ENCODE measurements at places on chromosomes 7 and 10. TPM values are rescaled to one million over a fixed set of nuclear protein-coding genes. Genes with fewer than 3 reads are reported as not detected.

Gene TMEM213
- total RNA-seq, result not detected

Gene SLC13A1
- not detected for total RNA-seq

Gene HABP2
- total RNA-seq, result 0.08 TPM

Gene HIP1
- 31.3 TPM for total RNA-seq

Gene MRPS17
- total RNA-seq, result 20.4 TPM

Gene ABCA13
- 1.0 TPM for total RNA-seq

Gene PRSS37
- total RNA-seq, result not detected

Gene DLX6
- total RNA-seq, result not detected

Gene GPR26
- not detected for total RNA-seq

Gene CRYGN
- not detected for total RNA-seq

Gene PYROXD2
- total RNA-seq, result 35.6 TPM

Gene MRLN
- not detected for total RNA-seq

Gene WNT16
- total RNA-seq, result 0.08 TPM

Gene TMEM140
- 2.9 TPM for total RNA-seq

Gene CUZD1
- total RNA-seq, result 0.72 TPM

Gene TRIM50
- not detected for total RNA-seq

Gene SFTPD
- total RNA-seq, result not detected

Gene GIMAP2
- 3.8 TPM for total RNA-seq

Gene KMT2E
- total RNA-seq, result 29.5 TPM

Gene OR2AE1
- not detected for total RNA-seq

Gene SPDYE6
- total RNA-seq, result not detected

Gene HGF
- not detected for total RNA-seq

Gene FAM25A
- not detected for total RNA-seq

Gene HSPA12A
- total RNA-seq, result 2.0 TPM

Gene TBATA
- not detected for total RNA-seq

Gene AS3MT
- total RNA-seq, result 0.26 TPM

Gene IPMK
- total RNA-seq, result 1.9 TPM

Gene PRTFDC1
- not detected for total RNA-seq

Gene CALHM2
- total RNA-seq, result 20.2 TPM

Gene RAMP3
- not detected for total RNA-seq

Gene TEX47
- not detected for total RNA-seq

Gene VGF
- total RNA-seq, result 338 TPM

Gene SEMA3E
- 0.61 TPM for total RNA-seq

Gene RASSF4
- 2.6 TPM for total RNA-seq

Gene CYP2W1
- total RNA-seq, result not detected

Gene TET1
- 1.3 TPM for total RNA-seq

Gene OGDH
- 41.8 TPM for total RNA-seq

Gene HTR5A
- not detected for total RNA-seq

Gene PALD1
- 1.6 TPM for total RNA-seq

Gene AGBL3
- total RNA-seq, result 0.41 TPM

Gene CLEC2L
- not detected for total RNA-seq

Gene GRID2IP
- not detected for total RNA-seq

Gene SPDYE2B
- not detected for total RNA-seq
